CD4-positive, alpha-beta T cell treated with Interleukin-10 for 1 hour (primary cell): ENCODE measurements at places on chromosomes 12 and 14.

DNA sequence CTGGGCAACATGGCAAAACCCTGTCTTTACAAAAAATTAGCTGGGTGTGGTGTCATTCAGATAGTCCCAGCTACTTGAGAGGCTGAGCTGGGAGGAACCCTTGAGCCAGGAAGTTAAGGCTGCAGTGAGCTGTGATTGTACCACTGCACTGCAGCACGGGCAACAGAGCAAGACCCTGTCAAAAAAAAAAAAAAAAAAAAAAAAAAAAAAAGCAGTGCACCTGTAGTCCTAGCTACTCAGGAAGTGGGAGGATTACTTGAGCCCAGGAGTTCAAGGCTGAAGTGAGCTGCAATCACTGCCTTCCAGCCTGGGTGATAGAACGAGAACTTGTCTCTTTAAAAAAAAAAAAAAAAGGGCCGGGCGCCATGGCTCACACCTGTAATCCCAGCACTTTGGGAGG is 5.6 kb downstream of the REM2 start:
- DNase-seq: peak; percentile 38

- no peak for DNase-seq
Observed at GRCh38 chr12:80032946-80033345, 66.4 kb upstream of the OTOGL start.

- DNase-seq: no peak
Observed at GRCh38 chr14:32823706-32824105, 115.0 kb upstream of the NPAS3 start.

- DNase-seq: no peak
Observed at GRCh38 chr14:52792097-52792415, 649 bp upstream of the GNPNAT1 start.

- peak; percentile 61 for DNase-seq
Observed at GRCh38 chr12:108622421-108622820, 11.3 kb downstream of the SELPLG start.

GRCh38 chr14:64968167-64968566 is 4.0 kb downstream of the RAB15 start:
- no peak for DNase-seq
